ENCODE measurements at places on chromosomes 7 and 10.

DNA sequence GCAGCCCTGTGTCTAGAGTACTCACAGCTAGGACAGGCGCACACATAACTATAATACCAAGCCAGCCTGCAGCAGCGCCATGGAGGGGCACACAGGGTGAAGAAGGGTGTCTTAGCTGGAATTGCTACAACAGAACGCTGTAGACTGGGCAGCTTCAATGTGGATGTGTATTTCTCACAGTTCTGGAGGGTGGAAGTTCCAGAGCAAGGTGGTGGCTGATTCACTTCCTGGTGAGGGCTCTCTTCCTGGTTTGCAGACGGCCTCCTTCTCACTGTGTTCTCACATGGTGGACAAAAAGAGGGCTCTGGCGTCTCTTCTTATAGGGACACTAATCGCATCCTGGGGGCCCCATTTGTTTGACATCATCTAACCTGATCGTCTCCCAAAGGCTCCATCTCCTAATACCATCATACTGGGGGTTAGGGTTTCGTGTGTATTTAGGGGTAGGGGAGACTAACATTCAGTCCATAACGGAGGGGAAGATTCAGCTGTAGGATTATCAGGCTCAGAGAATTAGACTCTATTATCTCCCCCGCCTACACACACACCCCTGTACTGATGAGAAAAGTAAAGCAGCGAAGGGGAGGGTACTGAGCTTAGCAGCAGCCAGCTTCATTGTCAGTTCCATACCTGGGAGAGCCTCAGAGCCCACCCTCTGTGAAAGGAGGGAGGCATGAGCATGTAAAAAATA lies 289.1 kb downstream of the CCDC3 start:
- no peak for DNase-seq

DNA sequence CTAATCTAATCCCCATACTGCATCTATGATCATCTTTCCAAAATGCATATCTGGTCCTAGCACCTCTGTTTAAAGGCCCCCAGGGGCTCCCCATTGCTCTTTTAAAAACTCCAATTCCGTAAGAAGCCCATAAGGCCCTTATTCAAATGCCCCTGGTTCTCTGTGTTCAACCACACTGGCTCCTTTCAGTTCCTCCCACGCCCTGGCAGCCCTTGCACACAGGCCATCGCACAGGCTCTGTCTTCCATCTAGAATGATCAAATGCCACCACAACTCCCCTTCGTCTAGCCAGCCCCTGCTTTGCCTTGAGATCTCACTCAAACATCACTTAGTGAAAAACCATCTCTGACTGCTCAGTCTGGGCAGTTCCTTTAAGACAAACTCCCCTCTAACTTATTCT lies 112.9 kb upstream of the LYZL2 start:
- no peak for DNase-seq

DNA sequence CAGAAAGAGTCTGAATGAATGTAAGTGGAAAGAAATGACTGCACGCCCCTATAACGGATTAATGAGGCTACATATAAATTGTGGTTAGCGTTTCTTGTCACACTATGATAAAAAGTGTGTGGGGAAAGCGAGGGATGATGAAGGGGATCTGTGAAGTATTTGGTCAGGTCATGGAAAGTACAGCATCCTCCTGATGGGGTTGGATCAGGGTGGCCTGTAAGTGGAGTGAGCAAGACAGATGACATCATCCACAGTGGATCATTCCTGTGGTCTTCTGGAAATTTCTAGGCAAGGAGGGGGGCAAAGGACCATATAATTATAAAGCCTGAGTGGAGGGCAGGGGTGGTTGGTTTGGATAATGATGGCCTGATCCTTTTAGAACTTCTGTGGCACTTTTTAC lies 606.0 kb downstream of the INHBA start:
- DNase-seq = no peak

DNA sequence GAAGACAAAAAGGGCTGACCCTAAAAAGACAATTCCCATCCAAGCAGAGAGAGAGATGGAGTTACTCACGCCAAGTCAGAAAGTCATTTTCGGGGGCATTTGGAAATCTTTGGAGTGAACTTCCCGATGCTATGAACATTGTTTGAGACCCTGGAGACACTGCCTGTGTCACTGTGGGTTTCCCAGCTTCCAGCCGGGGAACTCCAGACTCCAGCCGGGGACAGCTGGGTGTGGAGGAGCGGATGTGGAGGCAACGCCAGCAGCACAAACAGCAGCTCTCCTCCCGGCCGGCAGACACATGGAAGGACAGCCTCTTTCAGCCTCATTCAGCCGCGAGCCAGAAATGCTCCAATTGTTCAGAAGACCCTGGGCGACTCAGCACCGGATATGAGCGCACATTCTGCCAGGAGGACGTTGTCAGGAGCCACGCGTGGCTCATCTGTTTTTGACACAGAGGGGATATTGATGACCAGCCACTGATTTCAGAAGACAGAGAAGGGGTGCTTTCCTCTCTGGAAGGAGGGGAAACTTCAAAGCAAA lies 97.6 kb downstream of the PRPF18 start:
- peak; percentile 96 for DNase-seq

DNA sequence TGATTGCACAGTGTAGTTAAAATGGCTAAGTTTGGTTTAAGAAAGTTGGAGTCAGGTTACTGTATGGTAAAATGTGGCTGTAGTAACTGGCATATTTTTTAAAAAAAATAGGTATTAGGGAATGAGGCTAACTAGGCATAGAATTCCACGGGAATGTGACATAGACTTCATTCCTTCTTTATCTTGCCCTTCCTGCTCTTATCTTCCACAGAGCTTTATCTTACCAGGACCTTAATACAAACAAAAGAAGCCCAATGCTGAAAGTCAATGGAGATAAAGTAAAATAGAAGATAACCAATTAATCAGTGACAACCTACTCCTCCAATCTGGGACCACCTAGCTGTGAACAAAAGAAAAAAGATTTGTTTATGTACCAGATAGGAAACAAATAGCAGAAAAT lies 58.1 kb downstream of the TET1 start:
- no peak for DNase-seq

DNA sequence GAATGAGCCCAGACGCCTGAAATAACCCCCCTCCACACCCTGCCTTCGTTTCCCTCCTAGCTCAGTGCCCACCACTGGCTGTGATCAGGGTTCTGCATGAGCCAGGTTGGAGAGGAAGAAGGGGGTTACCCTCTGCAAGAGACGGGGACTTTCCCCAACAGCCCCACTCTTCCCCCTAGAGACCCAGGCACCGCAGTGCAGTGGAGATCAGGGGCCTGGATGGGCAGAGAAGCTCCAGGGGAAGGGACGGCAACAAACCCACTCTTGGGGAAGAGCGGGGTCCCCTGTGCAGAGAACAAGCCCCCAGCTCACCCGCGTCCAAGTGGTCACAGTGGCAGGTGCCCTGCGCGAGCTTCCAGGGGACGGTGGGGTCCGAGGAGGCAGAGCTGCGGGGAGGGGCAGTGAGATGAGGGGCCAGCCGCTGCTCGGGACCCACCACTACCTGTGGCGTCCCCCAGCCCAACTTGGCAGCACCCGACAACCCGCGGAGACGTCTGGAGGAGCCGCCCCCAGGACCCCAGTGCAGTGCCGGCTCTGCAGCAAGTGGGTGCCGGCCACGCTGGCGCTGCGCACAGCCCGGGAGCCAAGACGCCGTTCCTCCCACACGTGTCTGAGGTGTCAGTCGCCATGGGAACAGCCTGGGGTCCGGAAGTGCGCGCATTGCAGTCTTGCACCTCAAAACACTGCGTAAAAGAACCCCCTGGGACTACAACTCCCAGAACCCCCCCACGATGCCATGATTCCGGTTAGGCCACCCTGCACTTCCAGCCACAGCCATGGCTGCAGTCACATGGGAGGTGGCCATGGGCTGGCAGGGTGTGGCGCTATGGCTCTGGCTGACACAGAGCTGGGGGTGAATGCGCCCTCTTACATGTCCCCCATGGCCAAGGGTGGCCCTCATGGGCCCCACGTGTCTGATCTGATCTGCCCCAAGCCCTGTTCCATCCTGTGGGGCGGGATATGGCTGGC lies 45.8 kb upstream of the WIPI2 start:
- DNase-seq = peak; percentile 18

DNA sequence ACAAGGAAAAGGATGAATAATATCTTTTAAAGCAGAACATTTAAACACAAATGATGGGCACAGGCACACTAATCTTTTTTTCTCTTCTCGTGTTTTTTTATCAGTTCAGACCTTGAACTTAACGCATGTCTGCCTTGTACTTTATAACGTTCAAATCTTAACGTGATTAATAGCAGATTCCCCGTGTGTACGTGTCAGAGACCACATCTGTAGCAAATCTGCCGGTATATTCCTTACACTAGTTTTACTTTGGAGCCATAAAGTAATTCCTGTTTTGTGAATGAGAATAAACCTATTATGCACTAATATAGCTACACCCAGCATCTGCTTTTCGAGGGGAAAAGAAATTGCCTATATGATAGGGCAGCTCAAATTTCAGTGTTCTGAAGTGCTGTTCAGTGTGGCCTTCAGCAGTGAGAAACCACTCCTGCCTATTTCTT lies 166.0 kb upstream of the TCF7L2 start:
- no peak for DNase-seq

DNA sequence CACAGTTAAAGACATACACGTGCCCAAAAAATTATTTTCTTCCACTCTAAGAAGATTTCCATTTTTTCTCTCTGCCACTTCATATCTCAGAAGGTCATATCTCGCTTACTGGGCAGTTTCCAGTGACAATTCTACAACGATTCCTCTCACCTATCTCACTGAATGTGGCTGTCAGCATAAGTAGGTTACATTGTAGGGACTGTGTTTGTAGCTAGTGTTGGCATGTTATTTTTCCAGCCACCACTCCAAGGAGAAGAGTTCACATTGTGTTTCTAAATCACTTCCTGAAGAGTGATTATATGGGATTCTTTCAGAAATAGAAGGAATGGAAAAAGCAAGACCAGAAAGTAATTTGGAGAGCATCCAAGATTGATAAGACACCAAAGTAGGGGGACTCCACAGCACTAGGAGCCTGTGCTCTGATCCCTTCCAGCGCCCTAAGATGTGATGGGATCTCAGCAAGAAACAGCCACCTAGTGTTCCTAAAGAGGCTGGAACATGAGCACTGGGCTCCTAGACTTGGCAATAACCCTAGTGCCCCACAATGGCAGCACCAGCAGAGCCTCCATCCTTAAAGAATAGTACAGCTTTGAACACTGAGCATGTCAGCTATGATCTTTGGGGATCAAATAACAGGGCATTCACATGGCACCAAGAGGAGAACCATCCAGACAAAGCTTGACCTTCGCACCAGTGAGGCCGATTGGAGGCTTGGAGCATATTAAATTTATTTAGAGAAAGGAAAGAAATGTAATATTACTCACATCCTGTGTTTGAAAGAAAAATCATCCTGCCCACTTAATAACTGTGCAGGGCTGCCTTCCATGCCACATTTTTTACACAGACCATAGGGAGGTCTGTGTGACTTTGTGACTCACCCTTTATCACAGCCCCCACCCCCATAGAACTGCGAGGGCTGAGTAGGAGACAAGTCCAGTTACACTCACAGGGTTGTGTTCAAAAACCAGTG lies 51.8 kb downstream of the CAV1 start:
- DNase-seq = no peak

DNA sequence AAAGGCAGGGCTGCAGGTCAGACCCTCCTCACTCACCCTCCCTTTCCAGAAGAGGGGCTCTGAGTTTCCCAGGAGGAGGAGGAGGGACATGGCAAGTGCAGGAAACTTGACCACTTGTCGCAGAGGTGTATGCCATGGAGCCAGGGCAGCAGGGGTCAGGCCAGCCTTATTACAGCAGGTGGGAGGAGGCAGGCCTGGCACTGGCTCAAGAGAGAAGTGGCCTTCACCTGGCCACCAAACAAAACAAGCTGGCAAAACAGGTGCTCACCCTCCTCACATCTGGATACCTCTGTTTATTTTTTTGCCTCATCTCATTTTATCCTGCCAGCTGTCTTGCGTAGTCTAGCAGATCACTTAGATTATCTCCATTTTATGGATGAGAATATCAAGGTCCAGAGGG lies 12.5 kb downstream of the COL13A1 start:
- no peak for DNase-seq

GRCh38 chr7:143452495-143452894 lies 9.2 kb downstream of the TAS2R60 start:
- DNase-seq = no peak

- DNase-seq = peak; percentile 2
These were observed 33.2 kb downstream of the DRGX start for GRCh38 chr10:49362596-49363260.

DNA sequence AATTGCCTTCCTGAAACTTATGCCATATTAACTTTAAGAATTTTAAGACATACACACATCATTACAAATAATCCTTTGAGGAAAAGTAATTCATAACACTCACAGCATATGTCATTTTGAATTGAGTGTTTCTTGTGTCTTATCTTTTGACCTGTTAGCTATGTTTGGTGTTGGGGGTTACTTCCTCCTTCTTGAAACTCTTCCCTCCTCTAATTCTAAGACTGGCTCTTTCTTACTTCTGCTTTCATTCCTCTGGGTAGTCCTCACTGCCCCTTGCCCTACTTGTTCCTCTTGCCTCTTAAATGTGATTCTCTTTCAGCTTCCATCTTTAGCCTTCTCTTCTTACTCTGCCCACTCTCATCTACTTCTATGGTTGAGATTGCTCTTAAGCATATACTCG lies 28.3 kb upstream of the PIP4K2A start:
- no peak for DNase-seq

GRCh38 chr7:142313528-142313927 lies 55.7 kb upstream of the PRSS58 start:
- DNase-seq = no peak

- peak; percentile 32 for DNase-seq
These were observed 8.8 kb upstream of the SPAM1 start for GRCh38 chr7:123916240-123916724.

DNA sequence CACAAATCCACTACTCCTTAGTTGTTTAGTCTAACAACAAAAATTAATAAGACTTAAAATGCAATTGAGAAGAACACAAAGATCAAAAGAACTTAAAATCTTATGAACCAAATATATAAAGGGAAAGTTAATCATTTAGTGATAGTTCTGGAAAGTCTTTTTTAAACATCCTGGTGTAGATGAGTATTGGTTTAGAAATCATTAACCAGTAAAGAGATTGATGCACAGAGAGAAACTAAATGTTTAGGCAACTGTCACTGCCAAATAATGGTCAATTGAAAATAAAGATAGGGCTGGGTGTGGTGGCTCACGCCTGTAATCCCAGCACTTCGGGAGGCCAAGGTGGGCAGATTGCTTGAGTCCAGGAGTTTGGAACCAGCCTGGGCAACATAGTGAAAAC lies 44.9 kb downstream of the SP8 start:
- no peak for DNase-seq

DNA sequence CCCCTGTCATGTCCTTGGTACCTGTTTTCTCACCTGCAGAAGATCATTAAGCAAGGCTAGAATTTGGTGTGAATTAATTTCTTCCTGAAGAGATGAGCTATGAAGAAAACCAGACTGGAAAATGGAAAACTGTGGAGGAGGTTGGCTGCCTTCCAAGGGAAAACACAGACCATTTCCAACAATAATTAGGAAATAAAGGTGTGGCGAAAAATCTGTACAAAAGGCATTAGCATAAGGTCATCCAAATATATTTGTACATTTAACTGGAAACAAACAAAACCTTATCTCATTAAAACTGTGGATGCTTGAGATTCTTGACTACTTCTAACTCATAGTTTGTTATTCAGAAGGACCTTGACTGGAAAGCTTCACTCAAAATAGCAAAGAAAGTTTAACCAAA lies 1.7 kb downstream of the STN1 start:
- peak; percentile 24 for DNase-seq

All from lung (tissue), 17 donors.